NCI-H187 treated with DMSO at 0.1 percent for 48 hours (cell line): ENCODE measurements at places on chromosomes 6 and 20.

- DNase-seq = no peak
Observed at GRCh38 chr6:88105741-88106340, 58.2 kb downstream of the SPACA1 start.

GRCh38 chr6:108001696-108002231 lies 43.8 kb upstream of the SEC63 start:
- no peak for DNase-seq

DNA sequence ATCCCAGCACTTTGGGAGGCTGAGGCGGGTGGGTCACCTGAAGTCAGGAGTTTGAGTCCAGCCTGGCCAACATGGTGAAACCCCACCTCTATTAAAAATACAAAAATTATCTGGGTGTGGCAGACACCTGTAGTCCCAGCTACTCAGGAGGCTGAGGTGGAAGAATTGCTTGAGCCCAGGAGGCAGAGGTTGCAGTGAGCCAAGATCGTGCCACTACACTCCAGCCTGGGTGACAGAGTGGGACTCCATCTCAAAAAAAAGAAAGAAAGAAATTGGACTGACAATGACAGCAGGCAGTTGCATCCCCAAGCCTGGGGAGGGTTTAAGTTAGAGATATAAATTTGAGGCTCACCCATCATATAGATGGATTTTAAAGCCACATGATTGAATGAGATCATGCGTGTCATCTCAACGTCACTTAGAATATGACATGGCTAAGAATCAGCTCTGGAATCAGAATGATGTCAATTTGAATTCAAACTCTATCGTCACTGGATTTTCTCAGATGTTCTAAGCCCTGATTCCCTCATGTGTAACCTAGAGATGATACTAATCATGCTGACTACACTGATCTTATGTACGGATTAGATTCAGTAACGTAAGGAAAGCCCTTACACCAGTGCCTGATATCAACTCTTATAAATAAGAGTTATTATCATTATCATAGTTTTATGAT lies 534.0 kb upstream of the JARID2 start:
- DNase-seq = no peak

DNA sequence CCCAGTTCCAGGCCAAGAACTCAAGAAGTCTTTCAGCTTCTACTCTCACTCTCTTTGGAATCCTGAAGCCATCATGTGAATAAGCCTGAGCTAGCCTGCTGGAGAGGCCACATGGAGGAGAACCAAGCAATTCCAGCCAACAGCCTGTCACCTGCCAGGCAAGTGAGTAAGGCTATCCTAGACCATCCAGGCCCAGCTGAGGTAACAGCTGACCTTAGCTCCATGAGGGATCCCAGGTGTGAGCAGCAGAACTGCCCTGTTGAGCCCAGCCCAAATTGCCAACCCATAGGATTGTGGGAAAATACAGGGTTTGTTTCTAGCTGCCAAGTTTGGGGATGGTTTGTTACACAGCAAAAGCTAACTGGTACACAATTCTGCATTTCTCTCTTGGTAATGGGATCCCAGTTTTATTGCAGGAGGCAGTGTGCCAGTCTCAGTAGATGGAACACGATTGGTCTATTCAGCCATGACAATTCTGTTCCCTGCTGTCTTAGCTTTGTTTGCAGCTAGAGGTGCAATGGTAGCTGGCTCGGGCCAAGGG lies 5.5 kb downstream of the SRXN1 start:
- no peak for DNase-seq
